ENCODE measurements at places on chromosomes 1 and 21.

- peak; percentile 48 for DNase-seq
Measured at GRCh38 chr1:41898191-41898713, 20.5 kb downstream of the HIVEP3 start.

- DNase-seq, result no peak
Measured at GRCh38 chr1:8213136-8213535, 104.8 kb upstream of the SLC45A1 start.

DNA sequence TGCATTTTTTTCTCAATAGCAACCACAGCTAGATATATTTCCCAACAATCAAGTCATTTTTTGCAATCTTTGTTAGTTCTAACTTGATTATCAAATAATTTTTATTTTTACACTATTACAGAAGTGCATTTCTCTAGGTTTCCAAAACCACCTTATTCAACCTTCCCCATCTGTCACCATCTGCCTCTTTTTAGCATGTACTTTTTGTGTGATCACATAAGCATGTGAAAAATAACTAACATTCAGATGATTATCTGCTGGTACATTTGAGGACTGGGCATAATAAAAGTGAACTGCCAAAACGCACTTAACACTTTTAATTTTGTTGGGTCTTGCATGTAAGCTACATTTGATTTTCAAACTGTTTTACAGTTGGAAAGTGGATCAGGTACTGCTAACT, 291.5 kb downstream of the AKT3 start:
- no peak for DNase-seq

- no peak for DNase-seq
Measured at GRCh38 chr1:38763121-38763520, 96.5 kb downstream of the RRAGC start.

DNA sequence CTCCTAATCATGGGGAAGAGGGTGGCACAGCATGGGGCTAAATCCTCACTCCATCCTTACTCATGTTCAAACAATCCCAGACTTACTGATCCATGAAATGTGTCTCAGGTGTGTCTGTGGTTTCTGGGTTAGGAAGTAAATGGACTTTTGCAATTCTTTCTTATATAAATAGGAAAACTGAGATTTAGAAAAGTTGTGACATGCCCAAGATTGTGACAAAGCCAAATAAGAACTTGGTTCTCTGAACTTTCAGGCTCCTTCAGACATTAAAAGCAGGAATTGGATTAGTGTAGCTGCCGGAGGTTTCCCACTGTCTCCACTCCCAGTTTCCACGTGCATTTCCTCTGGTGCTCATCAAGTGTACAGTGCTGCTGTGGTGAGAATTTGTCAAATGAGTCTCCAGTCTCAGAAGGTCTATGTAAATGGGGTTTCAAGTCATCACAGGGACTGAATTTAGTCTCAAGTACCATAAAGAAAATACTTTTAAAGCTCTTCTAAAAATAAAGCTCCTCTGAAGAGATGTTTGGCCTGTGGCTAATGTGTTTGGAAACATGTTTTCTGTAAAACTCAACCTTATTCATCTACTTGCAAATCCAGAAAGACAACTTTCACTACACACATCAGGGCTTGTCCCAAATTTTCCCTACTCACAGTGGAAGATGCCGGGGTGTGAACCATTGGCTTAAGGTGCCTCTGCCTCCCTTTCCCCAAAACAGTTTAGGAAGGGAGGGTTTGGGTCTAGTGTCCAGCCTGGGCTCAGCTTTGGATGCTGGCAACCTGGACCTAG, 115.2 kb downstream of the NGF start:
- no peak for DNase-seq
